Activated gamma-delta T cell treated with Interleukin-2 at 50 U/mL for 16 hours (primary cell): ENCODE measurements at places on chromosomes 4 and X.
A peak's percentile ranks its signal among the peaks of the same experiment; 100 is the strongest.

DNA sequence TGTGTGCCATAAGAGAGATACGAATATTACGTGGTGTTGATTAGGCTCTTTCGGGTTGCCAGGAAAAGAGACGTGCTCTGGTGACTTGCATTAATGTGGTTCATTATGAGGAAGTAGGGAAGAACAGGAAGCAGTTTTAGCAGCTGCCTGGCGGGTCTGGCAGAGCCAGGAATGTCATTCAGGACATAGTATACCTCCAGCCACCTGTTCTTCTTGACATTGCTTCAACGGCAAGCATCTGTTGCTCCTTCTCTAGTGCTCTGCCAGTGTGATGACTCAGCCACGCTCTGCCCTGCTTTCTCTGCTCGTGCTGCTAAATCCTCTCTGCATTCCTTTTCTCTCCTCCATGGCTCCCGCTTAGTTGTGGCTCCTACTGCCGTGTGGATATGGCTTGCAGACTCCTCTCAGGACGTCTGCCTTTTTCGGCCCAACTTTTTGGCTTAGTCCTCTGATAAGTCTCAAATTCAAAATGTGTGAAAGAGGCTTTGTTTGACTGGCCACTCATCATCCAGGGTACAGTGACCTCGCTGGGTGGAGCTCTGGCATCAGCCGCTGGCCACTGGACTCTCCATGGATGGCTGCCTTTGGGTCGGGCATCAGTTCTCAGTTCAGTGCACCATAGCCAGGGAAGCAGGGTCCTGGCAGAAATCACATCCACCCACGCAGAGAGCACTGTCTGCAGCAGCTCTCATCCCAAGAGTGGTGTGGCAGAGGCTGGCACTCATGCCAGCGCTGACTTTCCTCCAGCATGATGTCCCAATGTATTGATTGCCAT lies 89.3 kb upstream of the KLF3 start:
- no peak for DNase-seq

GRCh38 chr4:73417973-73418372 lies 13.9 kb downstream of the ALB start:
- no peak for DNase-seq

DNA sequence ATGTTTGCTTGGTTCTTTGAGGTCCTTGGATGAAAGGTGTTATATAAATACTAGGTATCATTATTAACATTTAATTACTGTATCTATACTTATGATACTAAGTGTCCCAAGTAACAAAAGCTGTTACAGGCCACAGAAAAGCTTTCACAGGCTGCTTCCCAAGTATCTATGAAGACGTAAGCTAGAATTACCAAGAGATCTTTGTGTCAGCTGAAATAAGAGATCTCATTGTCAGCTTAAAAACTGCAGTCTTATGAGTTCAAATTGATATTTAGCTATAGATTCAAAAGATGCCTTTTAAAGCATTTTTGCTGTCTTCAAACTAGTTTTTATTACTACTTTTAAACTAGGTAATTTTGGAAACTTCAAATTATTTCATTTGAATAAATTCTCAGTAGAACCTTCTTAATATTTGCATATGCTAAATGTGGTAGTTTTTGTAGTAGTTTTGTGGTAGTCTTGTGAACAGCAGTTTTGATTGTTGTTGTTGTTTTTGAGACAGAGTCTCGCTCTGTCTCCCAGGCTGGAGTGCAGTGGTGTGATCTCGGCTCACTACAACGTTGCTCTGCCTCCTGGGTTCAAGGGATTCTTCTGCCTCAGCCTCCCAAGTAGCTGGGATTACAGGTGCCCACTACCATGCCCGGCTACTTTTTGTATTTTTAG lies 170.0 kb upstream of the RPL34 start:
- no peak for DNase-seq

GRCh38 chr4:4761128-4761982 lies 98.1 kb upstream of the MSX1 start:
- DNase-seq, result no peak

DNA sequence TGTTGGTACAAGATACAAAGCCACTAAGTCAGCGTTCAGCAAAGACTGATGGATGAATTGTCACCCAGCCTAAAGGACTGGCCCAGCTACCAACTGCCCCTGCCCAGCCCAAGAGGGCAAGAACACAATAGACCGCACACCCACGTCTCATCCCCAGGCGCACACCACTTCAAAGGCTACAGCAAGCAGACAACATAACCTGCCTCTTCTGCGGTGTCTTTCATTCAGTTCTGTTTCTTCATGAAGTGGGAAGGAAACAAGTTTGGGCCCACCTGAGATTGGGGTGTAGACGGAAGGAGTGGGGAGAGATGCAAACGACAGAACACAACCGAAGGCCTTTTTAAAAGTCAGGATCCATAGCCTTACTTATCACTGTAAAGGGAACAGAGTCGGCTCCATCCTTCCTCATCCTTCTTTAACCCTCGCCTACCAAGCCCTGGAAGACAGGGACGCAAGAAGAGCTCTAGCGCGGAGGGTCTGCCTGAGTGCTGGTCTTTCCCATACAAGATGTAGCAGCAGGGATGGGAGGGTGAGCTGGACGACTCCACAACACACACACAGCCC lies 691 bp downstream of the SCARB2 start:
- peak; percentile 36 for DNase-seq
